SK-N-MC (cell line): ENCODE measurements at places on chromosomes 13 and 19.

GRCh38 chr13:28355822-28356371, 139.0 kb downstream of the FLT1 start:
- DNase-seq = no peak

DNA sequence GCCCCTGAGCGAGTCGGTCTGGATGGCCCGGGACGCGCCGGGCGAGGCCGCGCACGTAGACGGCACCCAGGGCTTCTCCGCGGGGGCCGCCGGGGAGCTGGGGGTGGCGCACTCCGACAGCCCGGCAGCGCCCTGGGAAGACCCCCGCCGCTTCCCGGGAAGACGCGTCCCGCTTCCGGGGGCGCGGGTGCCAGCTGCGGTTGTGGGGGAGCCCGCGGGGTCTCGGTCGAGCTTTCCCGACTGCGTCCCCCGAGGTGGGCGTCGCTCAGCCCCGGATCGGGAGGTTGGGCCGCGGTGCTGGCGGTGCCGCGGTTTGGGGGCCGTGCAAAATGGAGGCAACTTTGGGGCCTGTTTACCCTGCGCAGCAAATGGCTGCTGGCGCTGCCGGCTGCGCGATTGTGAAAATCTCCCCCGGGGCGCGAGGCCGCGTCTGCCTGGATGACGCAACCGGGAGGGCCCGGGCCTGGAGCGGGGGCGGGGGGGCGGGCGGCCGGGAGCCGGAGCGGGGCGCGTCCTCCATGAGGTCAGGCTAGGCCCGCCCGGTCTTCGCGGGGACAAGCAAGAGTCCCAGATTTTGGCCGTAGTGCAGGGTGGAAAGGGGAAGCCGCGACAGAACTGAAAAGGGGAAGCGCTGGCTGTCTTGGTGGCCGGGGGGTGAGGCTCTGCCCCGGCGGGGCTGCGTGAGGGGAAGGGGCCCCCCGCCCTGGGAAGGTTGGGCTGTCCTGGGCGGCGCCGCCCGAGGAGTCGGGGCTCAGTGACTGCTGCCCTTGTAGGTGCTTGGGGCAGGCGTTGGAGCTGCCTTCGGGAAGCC, 11.3 kb downstream of the PEAK3 start:
- no peak for DNase-seq

GRCh38 chr13:41588899-41589298, 131.5 kb downstream of the RGCC start:
- DNase-seq = no peak

DNA sequence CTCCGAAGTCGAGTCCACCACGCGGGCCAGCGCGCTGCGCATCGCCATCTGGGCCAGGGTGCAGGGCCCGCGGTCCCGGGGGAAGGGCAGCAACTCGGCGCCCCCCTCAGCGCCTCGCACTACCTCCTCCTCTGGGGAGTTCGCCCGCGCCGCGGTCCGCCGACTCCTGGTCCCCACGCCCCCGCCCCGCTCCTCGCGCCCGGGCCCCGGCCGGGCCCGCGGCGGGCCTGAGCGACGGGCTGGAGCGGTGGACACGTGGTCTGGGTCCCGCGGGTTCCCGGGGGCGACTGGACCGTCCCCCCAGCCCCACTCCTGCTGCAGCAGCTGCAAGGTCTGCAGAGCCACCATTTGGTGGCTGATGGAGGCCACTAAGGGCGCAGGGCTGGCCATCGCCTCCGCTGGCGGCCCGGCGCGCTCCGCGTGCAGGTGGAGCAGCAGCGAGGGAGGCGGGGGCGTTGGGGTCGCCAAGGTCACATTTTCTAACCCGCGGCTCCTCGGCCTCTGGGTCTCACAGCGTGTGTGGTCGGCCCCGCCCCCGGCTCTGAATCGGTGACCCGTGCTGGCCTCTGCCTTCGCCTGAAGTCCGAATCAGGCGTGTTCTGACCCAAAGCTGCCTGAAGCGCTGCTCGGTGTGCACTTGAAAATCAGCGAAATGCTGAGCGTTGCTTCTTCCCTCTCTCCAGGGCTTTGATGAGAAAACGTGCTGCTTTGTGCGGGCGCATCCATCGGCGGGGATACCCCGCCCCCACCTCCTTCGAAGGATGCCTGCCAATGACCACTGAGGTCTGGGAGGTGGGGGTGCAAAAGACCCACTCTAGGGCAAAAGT, at the start of gene DLEU7:
TSS of gene DLEU7 (minus strand) at position 436 of the 827 bp plus-strand sequence. CDS start at position 390, 46 bp downstream.
- DNase-seq = no peak

- DNase-seq = no peak
Measured at GRCh38 chr13:68272652-68273051, 1042.5 kb upstream of the PCDH9 start.

GRCh38 chr13:33471204-33471603, 185.6 kb upstream of the STARD13 start:
- DNase-seq = no peak

DNA sequence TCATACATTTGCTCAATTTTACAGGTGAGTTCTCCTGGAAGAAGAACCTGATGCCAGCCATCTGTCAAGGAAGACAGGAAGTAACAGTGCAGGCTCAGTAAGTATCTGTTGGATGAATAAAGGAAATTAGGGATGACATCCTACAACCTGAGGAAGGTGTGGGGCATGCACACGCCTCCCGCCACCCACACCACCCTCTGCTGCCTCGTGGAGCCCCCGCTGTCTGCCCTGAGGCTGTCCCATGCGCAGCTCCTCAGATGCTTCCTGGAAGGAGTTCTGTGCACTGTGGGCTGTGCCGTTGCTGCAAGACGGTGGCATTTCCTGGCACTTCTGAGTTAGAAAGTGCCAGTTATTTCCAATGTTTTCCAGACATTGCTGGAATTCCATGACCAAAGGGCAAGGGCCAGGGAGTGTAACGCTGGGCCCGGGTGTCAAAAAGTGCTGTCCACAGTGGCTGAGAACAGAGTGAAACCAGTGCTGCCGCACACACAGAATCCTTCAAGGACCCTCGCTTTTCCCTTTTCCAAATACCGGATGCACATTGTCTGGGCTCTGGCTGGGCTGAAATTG, 4.2 kb upstream of the TEX29 start:
- no peak for DNase-seq

GRCh38 chr19:50498219-50499056, 12.6 kb downstream of the JOSD2 start:
- no peak for DNase-seq

DNA sequence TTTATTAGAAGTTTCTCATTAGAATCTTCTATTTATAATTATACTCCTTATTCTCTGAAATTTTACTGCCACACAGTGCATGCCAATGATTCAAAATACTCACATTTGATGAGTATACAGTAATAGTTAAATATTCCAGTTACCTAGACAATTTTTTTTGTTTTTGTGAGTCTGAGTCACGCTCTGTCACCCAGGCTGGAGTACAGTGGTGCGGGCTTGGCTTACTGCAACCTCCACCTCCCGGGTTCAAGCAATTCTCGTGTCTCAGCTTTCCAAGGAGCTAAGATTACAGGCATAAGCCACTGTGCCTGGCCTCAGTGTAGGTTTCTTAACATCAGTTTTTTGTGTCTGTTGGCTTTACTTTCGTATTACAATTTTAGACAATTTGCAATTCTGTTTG, 87.1 kb downstream of the ZNF486 start:
- no peak for DNase-seq

GRCh38 chr13:72757792-72758535, 23.7 kb downstream of the DIS3 start:
- no peak for DNase-seq

DNA sequence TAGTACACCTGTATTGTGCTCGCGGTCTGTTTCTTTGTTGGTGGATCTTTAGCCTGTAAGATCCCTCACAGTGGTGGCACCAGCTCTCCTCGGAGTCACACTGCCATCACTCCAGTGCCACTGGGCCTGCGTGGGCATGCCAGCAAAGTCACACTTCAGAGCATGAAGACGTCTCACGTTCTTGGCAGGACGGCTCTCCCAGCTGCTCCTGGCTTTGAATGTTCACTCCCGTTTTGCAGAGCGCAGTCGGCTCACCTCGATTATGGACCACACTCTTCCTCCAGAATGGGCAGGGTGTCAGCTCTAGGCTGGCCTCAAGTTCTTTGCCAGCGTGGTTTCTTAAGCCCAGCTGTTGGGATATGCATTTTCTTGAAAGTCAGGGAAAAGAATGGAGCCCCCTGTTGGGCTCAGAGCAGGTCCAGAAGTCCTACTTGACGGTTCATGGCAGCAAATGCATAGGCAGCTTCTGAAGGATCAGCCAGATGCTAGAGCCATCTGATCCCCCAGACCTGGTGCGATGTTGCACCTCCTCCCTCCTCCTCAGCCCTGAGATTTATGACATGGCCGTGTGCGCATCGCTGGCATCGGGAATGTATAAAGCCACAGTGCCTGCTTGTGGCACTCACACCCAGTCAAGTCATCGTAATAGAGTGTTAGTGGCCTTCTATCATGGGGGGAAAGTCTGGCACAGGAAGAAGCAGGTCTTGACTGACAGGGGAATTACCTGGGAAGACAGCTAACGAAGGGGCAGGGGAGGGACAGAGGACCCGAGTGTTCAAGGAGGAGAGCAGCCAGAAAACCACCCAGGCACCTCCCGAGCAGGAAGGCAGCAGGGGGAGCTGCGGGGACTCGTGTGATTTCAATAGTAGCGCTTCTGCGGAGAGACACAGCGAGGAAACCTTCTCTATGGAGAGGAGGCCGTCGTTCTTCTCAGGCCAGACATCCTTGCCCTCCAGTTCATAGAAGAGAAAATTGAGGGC, 40.2 kb upstream of the NPAS1 start:
- no peak for DNase-seq

GRCh38 chr13:104288496-104288895, 1222.3 kb upstream of the SLC10A2 start:
- DNase-seq = no peak

GRCh38 chr13:30577401-30577852, 40.3 kb upstream of the USPL1 start:
- DNase-seq = no peak

DNA sequence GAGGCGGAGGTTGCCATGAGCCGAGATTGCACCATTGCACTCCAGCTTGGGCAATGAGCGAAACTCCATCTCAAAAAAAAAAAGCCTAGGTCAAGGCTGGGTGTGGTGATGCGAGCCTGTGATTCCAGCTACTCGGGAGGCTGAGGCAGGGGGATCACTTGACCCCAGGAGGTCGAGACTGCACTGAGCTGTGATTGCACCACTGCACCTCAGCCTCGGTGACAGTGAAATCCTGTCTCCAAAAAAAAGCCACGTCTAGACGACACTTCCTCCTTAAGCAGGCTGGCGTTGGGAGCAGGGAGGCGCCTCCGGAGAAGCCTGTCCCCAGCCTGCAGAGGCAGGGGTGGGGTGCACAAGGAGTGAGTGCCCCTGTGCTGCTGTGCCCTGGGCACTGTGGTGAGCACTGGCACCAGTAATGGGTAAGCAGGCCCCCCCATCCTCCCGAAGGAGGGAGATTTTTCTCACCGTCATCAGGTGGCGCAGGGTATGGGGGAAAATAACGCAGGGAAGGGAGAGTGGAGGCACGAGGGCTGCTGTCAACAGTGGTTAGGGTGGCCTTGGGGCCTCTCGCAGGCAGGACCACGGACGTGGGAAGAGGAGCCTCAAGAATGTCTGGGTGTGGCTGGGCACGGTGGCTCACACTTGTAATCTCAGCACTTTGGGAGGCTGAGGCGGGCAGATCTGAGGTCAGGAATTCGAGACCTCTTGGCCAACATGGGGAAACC, 706 bp downstream of the P2RY11 start:
- no peak for DNase-seq

DNA sequence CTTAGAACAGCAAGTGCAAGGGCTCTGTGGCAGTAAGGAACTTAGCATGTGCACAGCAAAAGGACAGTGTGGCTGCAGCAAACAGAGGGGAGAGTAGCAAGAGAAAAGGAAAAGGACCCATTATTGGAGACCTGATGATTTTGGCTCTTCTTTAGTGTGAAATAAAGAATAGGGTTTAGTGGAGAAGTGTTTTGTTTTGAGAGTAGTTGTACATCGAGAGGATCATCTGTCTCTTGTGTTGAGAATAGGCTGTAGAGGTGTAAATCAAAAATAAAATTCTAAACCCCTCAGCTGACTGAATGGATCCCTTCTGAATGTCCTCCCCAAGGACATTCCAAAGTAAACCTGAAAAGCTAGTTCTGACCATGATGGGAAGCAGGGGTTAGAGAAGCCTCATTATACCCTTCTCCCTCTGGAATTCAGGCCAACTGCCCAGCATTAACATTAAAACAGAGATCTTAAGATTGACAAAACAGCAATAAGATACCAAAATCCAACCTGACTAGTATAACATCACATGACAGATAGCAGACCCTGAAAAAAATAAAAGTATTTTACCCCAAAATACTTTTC, 73.6 kb upstream of the OBI1 start:
- no peak for DNase-seq

DNA sequence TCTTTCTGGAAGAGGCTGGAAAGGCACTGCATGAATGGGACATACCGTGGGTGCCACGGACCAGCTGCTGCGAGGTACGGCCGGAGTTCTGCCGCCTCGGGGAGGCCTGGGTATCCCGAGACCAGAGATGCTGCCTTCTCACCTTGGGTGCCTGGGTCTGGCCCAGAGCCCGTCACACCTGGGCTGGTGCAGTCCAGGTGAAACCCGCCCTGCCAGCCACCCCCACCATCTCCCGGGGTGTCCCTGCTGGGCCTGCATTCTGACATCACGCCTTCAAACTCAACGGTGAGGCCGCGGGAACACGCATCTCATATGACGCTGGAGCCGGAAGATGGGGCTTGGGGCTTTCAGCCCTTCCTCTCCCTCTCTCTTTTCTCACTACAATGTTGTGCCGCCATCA, 98.0 kb downstream of the GADD45B start:
- no peak for DNase-seq

DNA sequence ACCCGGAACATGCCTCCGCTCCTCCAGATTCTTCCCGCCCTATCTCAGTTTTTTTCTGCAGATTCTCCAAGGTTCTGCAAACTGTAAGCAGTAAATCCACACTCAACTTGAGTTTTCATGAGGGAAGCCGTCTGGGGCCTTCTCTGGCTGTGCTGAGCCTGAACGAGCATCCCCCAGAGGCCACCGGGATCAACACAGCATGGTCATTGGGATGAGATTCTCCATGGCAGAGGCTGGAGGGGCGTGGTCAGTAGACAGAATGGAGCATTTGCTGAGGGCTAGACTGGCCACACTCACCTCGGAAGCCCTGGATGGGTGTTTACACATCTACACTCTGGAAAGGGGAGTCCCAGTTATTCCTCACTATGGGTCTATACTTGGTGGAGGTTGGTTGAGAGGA, 2.3 kb upstream of the LILRA4 start:
- DNase-seq = no peak

- no peak for DNase-seq
Measured at GRCh38 chr19:1455002-1455335, 5.0 kb downstream of the APC2 start.

DNA sequence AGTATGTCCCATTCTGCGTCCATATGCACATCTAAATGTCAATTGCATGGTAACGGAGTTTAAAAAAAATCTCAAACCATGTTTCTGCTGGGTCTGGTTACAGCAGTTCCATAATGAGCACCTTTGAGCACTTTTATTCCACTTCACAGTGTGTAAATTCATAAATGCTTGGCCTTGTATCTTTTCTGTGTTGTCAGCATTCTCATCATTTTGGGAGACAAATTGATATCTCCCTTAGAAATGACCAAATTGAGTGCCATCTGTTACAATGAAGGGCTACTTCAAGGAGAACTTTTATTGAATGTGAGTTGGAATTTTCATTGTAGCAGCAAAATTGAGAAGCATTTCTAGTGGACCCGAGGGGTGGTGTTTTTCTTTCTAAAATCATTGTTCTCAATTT, 432.9 kb upstream of the PCDH9 start:
- no peak for DNase-seq

- no peak for DNase-seq
Measured at GRCh38 chr19:10464456-10464855, 38.7 kb downstream of the KEAP1 start.
